Right atrium auricular region (tissue), 2 donors: ENCODE measurements at places on chromosomes 7 and 10. TPM values are rescaled to one million over a fixed set of nuclear protein-coding genes. Genes with fewer than 3 reads are reported as not detected.
A peak's percentile ranks its signal among the peaks of the same experiment; 100 is the strongest.

GRCh38 chr10:23094786-23095403 lies 484 bp upstream of the MSRB2 start:
- peak overlapping the region; percentile 99 for H3K27ac ChIP-seq
- H3K4me3 ChIP-seq = peak overlapping the region; percentile 90

DNA sequence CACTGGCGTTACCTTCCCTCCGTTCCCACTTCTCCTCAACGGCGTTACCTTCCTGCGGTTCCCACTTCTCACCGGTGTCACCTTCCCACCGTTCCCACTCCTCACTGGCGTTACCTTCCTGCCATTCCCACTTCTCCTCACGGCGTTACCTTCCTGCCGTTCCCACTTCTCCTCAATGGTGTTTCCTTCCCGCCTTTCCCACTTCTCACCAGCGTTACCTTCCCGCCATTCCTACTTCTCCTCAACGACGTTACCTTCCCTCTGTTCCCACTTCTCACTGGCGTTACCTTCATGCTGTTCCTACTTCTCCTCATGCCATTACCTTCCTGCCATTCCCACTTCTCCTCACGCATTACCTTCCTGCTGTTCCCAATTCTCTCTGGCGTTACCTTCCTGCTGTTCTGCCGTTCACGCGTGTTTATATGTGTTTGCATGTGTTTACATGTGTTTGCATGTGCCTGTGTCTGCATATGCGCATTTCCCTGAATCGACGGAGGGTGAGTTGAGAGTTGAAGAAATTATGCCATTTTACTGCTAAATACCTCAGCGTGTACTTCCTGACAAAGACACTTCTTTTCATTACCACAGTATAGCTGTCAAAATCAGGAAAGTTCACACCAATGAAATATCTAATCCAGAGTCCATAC lies 23.2 kb upstream of the CFAP46 start:
- no peak for DNase-seq
- H3K27ac ChIP-seq = no peak overlapping the region
- H3K4me3 ChIP-seq = no peak overlapping the region
- H3K36me3 ChIP-seq = no peaks in the 10 kb centered on the region

DNA sequence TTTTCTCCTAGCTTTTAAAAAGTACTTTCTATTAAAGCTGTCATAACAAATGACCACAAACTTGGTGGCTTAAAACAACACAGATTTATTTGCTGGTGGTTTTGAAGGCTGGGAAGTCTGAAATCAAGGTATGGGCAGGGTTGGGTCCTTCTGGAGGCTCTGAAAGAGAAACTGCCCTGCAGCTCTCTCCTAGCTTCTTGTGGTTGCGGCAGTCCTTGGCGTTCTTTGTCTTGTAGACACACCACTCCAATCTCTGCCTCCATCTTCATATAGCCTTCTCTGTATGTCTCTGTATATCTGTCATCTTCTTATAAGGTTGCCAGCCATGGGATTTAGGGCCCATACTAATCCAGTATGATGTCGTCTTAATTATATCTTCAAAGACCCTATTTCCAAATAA lies 79.4 kb upstream of the PRR15 start:
- H3K27ac ChIP-seq = peak overlapping the region; percentile 48
- DNase-seq = no peak
- no peaks in the 10 kb centered on the region for H3K4me1 ChIP-seq
- no peaks in the 10 kb centered on the region for H3K36me3 ChIP-seq
- H3K27me3 ChIP-seq = no peaks in the 10 kb centered on the region

DNA sequence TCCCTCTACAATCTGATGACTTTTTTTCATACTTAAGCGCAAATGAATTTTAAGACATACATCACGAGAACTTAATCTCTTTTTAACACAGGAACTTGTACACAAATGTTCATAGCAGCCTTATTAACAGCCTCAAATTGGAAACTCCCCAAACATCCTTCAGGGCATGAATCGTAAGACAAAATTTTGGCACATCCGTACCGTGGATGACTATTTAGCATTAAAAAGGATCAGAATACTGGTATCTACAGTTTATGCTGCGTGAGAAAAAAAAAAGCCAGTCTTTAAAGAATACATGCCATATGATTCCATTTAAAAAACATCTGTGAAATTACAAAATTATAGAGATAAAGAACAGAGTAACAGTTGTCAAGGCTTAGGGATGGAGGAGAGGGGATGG lies 46.8 kb downstream of the PDE1C start:
- DNase-seq = no peak
- H3K4me3 ChIP-seq = no peak overlapping the region
- H3K36me3 ChIP-seq = no peaks in the 10 kb centered on the region
- H3K27ac ChIP-seq = no peak overlapping the region

Gene NODAL
- not detected for total RNA-seq

Gene VSTM2A
- not detected for total RNA-seq

DNA sequence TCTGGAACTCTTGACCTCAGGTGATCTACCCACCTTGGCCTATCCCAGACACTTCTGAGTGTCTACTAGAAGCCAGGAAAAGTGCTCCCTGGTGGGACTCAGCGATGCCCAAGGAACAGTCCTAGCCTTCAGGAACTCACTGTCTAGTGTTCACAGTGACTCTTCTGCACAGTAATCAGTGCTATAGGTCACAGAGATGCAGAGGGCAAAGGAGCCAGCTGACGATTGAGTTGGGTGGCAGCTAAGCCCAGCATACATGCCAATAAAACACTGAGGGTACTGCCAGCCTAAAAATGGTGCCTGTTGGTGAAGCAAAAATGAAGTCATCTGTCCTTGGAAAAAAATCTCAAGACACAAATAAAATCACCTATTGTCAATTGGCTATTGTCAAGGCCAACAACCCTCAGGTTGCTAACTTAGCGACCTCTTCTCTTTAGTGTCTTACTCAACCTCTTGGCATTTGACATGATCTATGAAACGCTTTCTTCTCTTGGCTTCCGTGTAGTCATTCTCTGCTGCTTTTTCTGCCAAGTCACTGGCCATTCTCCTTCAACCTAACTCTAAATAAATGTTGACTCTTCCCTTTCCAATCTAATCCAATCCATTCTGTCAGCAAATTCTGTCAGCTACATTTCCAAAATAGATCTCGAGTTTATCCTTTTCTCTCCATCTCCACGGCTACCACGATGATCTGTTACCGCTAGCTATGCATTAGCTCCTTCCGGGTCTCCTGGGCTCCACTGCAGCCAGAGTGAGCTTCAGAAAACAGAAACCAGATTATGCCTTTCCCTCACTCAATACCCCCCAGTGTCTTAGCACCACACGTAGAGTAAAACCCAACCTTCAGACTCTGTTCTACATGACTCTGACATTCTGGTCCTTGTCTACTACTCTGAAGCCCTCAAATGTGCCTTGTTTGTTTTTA lies 99.2 kb downstream of the ATXN7L1 start:
- H3K4me1 ChIP-seq = no peaks in the 10 kb centered on the region
- H3K27me3 ChIP-seq = no peaks in the 10 kb centered on the region
- H3K36me3 ChIP-seq = no peaks in the 10 kb centered on the region
- no peak overlapping the region for H3K27ac ChIP-seq

Gene GFRA1
- 18.7 TPM for total RNA-seq

- H3K27ac ChIP-seq = peak overlapping the region; percentile 99
- H3K36me3 ChIP-seq = no peaks in the 10 kb centered on the region
- no peak for DNase-seq
- peak overlapping the region; percentile 4 for H3K4me3 ChIP-seq
These were observed 2.8 kb upstream of the FLNC start for GRCh38 chr7:128827248-128827958.

- no peaks in the 10 kb centered on the region for H3K4me1 ChIP-seq
- H3K4me3 ChIP-seq = no peak overlapping the region
- no peak for DNase-seq
- no peaks in the 10 kb centered on the region for H3K27me3 ChIP-seq
These were observed 70.5 kb downstream of the SHH start for GRCh38 chr7:155741805-155742204.

Gene ZNF727
- total RNA-seq = 0.63 TPM

Gene PRLHR
- total RNA-seq = not detected

DNA sequence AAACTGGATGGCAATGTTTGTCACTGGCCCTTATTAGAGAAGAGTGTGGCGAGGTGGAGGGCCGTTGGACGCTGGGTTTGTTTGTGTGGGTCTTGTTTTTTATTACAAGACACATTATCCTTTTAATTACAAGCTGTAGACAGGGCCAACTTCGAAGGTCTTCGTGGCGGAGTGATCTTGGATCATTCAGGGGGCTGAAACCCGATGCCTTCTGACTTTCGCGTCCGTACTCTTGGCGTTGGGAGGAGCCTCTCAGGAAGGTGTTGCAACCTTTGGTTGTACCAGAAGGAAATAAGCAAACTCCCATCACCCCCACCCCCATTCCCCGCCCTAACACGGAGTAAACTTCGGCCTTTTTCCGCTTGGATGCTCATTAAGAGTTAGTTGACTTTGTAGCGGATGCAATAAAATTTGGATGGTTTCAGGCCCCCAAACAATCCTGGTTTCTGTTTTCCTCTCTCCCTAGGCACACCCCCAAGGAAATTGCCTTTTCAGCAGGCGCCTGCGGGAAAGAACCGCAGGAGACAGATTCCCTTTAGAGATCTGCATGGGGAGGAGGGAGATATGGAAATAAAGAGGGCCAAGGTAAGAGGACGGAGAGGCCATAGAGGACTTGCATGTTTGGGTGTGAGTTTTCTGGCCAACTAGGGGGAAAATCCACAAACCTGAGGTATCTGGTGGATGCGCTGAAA lies 294.5 kb upstream of the NFE2L3 start:
- no peaks in the 10 kb centered on the region for H3K36me3 ChIP-seq
- peaks cover 89% of the 10 kb centered on the region for H3K27me3 ChIP-seq
- DNase-seq = no peak
- H3K4me1 ChIP-seq = peaks cover 21% of the 10 kb centered on the region
- H3K4me3 ChIP-seq = peak overlapping the region; percentile 38
- no peak overlapping the region for H3K27ac ChIP-seq

DNA sequence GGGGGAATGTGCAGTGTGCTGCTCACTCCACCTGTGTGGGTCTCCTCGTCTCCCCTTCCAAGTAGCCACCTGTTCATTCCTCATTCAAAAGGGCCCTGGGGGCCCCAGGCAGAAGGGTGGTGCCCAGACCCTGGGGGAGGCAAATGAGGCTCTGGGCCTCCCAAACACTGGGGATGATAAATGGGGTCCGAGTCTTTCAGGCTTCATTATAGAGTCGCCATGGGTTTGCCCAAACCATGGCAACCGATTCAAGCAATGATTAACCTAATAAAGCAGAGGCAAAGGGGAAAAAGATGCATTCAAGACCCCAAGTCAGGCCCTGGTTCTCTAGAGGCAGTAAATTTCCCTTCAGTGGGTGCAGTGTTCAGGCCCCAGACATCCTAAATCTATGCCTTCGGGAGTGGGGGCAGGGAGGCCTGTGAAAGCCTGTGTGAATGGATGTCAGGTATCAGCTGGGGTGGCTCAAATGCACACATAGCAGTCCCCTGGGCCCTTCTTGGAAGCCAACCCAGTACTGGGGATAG lies 10.4 kb downstream of the NEUROG3 start:
- DNase-seq = no peak
- H3K27ac ChIP-seq = no peak overlapping the region
- no peaks in the 10 kb centered on the region for H3K36me3 ChIP-seq
- H3K4me3 ChIP-seq = no peak overlapping the region
- H3K4me1 ChIP-seq = no peaks in the 10 kb centered on the region
- H3K27me3 ChIP-seq = no peaks in the 10 kb centered on the region

- H3K27me3 ChIP-seq = no peaks in the 10 kb centered on the region
- DNase-seq = no peak
- H3K27ac ChIP-seq = no peak overlapping the region
- H3K4me3 ChIP-seq = no peak overlapping the region
These were observed 180.6 kb upstream of the CHRM2 start for GRCh38 chr7:136687693-136688322.

GRCh38 chr10:28668363-28669226 lies 8.7 kb upstream of the BAMBI start:
- H3K27ac ChIP-seq = peak overlapping the region; percentile 18
- no peaks in the 10 kb centered on the region for H3K27me3 ChIP-seq
- H3K36me3 ChIP-seq = no peaks in the 10 kb centered on the region
- no peaks in the 10 kb centered on the region for H3K4me1 ChIP-seq
- no peak for DNase-seq

Gene SPDYE2
- total RNA-seq = 0.16 TPM

GRCh38 chr7:11754933-11755332 lies 77.1 kb downstream of the THSD7A start:
- no peaks in the 10 kb centered on the region for H3K4me1 ChIP-seq
- no peak for DNase-seq
- no peaks in the 10 kb centered on the region for H3K27me3 ChIP-seq
- H3K4me3 ChIP-seq = no peak overlapping the region

DNA sequence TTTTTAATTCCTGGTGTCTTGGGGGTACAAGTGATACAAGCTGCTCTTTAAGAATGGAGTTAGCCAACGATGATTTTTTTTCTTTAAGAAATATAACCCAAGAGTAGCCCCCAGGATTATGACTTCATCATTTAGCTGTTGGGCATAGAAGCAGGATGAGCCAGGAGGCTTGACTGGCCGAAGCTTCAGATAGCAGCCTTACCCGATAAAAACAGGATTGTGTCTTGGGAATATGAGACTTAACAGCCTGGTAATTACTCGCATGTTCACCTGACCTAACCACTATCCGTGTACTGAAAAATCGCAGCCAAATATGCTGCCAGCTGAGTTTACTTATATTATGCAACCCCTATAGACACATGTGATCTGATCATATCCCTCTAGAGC lies 346.0 kb upstream of the BMPER start:
- DNase-seq = no peak
- no peaks in the 10 kb centered on the region for H3K36me3 ChIP-seq
- H3K4me3 ChIP-seq = no peak overlapping the region
- H3K27ac ChIP-seq = no peak overlapping the region

DNA sequence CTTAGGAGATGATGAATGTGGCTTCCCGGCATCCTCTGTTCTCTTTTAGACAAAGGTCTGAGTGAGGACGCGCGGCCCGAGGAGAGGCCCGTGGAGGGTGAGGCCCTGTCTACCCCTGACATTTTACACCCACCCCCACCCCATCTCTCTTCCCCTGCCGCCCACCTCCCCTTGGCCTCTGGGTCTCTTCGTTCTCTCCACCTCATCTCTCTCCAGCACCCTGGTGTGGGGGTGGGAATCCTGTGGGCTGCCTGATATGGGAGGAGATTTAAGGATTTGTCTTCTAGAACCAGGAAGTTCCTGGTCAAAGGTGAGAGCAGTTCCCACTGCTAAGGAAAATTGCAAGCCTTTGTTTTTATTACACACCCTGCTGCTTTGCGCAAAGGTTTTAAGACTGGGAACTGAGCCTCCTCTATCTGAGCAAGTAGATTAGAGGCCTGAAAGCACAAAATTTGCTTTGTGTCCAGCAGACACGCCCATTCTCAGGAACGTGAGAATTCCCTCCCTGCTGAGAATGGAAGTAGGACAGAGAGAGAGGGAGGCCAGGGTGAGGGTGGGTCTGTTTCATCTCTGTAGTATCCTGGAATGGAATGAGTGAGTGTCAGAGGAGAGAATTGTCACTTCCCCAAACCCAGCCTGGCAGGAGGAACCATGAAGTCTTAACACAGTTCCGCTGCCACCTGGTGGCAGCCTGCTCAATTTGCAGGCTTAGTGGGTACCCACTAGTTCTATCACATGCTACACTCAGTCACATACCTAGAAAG lies 91.2 kb downstream of the GTF2IRD1 start:
- H3K36me3 ChIP-seq = peaks cover 30% of the 10 kb centered on the region
- no peak overlapping the region for H3K27ac ChIP-seq
- no peak for DNase-seq
- H3K27me3 ChIP-seq = no peaks in the 10 kb centered on the region
- H3K4me3 ChIP-seq = no peak overlapping the region

Gene PIK3CG
- total RNA-seq = 0.82 TPM
